NCI-H69 (cell line): ENCODE measurements at places on chromosomes 7 and 10.

DNA sequence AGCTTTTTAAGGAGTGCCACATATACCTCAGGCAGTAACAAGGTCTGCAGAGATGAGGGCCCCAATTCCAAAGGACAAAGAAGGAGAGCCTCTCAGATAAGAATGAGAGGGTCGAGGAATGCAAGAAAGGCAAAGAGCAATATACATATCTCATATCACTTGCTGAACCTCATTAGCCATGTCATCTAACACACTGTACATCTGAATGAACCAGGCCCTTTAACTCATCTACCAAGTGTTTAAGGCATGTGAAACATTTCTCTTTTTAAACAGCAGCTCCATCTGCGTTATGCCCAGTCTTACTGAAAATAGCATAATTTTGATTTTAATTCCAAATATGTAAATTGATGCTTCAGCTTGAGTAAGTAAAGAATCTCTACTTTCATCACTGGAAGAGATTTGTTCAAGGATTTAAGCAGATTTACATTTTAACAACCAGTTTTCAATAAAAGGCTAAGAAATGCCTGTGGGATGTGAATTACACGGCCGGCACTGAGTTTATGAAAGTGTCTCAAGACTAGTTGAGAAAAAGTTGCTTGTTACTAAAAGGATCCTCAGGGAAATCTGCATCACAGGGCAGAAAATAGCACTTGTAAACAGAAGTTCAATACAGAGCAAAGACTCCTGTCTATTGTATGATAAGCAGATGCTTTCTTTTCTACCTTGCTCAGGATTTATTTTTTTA lies 123.8 kb upstream of the SLC26A5 start:
- no peak for DNase-seq

DNA sequence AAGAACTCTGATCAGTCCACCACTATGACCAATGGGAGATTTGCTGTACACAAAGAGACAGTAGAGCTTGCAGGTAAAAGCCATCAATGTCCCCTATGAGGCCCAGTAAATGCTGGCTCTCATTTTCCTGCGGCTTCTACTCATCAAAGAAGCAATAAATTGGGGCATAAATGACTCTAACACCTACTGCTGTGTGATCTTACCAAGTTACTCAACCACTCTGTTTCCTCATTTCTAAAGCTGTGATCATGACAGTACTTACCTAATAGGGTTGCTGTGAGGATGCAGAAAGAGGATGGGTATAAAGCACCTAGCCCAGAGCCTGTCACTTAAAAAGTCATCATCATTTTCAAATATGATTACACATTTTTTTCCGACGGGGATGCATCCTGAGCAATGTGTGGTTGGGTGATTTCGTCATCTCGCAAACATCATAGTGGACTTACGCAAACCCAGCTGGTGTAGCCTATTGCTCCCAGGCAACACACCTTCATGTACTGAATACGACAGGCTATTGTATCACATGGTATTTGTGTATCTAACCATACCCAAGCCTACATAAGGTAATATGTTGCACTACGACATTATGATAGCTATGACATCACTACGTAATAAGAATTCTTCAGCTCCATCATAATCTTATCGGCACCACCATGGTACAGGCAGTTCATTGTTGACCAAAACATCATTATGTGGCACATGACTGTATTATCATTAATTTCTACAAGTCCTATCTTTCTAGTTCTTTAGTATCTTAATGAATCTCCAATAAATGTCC lies 7.1 kb upstream of the MGMT start:
- DNase-seq: no peak

DNA sequence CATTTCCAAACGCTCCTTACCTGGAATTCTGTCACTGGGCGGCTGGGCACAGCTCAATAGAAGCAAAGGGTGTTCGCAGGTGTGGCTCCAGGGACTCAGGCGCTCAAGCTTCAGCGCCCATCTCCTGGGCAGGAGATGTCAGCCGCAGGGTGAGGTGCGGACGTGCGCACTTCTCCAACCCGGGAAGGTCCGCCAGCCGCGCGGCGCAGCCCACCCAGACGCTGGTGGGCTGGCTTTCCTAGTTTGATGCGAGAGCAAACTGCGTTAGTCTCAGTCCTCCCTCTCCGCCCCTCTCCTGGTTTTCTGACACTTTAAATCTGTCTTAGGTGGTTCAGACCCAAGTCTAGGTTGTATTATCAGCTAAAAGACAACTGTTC lies 267 bp downstream of the CALCR start:
- DNase-seq: peak; percentile 38

DNA sequence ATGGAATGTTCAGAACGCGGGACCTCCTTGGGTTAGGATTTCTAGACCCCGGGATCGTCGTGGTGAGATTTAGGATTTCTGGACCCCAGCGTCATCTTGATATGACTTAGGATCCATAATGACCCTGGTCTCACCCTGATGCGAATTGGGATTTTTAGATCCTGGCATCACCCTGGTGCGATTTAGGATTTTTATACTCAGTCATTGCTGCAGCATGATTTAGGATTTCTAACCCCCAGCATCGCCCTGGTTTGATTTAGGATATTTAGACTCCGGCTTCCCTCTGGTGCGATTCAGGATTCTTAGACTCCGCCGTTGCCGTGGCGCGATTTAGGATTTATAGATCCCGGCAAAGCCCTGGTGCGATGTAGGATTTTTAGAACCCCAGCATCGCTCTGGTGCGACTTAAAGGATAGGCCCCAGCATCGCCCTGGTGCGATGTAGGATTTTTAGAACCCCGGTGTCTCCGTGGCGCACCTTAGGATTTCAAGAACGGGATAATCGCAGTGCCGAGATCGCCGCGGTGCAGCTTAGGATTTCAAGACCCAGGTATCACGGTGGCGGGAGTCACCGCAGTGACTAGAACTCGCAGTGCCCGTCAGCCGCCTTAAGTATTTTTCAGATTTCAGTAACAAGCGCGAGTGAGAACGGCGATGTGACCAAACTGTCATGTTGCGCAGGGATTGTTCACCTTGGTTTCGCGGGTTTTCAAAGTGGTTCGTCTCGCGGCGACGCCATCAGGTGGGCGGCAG lies 814 bp downstream of the MEST start:
- DNase-seq: peak; percentile 68

GRCh38 chr10:132883391-132883881 lies 58.9 kb downstream of the CFAP46 start:
- DNase-seq: no peak

DNA sequence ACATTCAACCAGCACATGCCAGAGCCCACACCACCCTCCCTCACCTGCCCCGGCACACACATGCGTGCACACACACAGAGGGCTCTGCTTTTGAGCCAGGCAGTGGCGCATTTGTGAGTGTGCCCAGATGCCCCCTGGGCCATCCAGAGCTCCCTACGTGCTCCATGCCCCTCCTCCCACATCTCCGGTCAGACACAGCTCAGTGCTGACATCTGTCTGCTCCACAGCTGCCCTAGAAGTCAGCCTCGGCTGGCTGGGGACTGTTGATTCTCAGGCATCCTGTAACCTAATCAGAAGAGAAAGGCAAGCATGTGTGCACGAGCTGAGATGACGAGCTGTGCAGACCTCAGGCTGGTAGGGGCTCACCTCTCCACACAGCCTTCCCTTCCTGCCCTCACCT lies 135.1 kb downstream of the ZMIZ1 start:
- no peak for DNase-seq

- no peak for DNase-seq
These were observed 137.6 kb upstream of the SVIL start for GRCh38 chr10:29772403-29772802.
